ENCODE measurements at places on chromosomes 7 and 10. TPM values are rescaled to one million over a fixed set of nuclear protein-coding genes. Genes with fewer than 3 reads are reported as not detected.

GRCh38 chr7:95088536-95089215, 181.3 kb downstream of the PPP1R9A start:
- peaks cover 4% of the 10 kb centered on the region for H3K4me1 ChIP-seq
- H3K27me3 ChIP-seq, result no peaks in the 10 kb centered on the region
- no peak for DNase-seq
- no peaks in the 10 kb centered on the region for H3K36me3 ChIP-seq

DNA sequence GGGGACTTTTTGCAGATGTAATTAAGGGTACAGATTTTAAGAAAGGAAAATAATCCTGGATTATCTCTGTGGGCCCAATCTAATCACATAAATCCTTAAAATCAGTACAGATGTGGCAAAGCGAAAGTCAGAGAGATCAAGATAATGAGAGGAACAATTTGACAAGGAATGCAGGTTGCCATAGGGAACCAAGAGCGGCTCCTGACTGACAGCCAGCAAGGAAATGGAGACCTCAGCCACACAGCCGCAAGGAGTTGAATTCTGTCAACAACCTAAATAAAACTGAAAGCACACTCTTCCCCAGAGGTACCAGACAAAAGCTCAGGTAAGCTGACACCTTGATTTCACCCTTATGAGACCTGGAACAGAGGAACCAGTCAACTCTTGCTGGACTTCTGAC, 3.4 kb upstream of the PNPLA8 start:
- no peaks in the 10 kb centered on the region for H3K27me3 ChIP-seq
- DNase-seq, result no peak
- no peaks in the 10 kb centered on the region for H3K36me3 ChIP-seq
- H3K4me3 ChIP-seq, result no peak overlapping the region
- H3K4me1 ChIP-seq, result peaks cover 11% of the 10 kb centered on the region
- H3K27ac ChIP-seq, result no peak overlapping the region

DNA sequence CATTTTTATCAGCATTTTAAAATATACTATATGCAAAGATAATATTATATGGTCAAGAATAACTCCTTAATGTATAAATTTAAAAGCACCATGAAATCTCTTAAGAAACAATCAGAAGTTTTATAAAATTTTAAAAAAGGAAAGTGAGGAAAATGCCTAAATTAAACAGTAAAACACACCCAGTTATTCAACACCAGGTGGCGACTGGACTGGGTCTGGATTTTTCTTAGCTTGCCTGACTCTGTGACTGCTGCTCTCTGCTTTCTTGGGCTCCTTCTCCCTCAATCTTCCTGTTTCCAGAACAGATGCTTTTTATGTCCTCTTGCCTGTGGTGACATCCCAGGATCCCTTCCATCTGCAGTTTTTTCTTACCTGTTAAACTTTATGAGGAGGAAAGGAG, 200.3 kb downstream of the BICC1 start:
- H3K36me3 ChIP-seq, result no peaks in the 10 kb centered on the region
- no peak overlapping the region for H3K4me3 ChIP-seq
- no peaks in the 10 kb centered on the region for H3K27me3 ChIP-seq
- no peak for DNase-seq
- no peak overlapping the region for H3K27ac ChIP-seq

DNA sequence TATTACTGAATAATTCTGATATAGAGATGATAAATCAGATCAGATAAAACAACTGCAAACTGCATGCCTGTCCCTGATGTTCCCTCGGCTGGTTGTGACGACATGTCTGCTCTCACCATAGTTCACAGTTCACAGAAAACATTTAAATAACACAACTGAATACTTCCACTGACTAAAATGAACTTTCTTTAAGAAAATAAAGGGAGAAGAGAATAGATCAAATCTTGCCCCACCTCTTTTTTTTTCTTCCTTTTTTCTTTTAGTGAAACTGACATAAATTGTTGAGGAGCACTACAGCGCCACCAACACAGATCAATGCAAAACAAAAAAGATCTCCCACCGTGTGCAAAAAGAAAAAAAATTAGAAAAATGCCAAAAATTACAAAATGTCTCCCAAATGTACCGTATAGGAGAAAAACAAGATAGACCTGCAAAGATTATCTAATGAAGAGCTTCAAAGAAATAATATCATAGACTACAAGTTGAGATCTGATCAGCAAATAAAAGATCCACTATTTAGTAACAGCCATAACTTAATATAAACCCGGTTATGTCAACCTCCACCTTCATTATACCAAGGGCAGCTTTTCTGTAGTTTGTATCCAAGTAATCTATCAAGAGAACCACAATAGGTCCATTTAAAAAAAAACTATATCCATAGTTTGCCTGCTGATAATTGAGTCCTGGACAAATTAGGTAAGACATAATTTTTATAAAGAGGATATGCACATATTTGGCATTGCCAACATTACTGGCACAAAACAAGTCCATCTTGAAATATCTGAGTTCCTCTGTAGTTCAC, 30.7 kb upstream of the EPC1 start:
- H3K4me3 ChIP-seq, result peak overlapping the region; percentile 71
- H3K27me3 ChIP-seq, result no peaks in the 10 kb centered on the region
- peak overlapping the region; percentile 86 for H3K27ac ChIP-seq
- no peak for DNase-seq

DNA sequence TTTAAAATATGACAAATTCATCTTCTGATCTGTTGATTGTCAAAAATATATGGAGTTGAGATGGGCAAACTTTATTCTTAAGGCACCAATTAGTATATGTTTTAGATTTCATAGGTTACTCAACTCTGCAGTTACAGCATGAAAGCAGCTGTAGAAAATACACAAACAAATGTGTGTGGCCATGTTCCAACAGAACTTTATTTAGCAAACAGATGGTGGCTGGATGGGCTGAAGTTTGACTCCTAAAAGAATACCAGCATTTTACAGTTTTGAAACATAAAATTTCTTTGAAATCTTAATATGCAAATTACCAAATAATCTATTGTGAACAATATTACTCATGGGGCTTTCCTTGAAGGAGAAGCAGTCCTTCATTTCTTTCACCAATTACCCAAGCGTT, 1206.0 kb upstream of the LRRTM3 start:
- H3K27ac ChIP-seq, result no peak overlapping the region
- H3K4me3 ChIP-seq, result no peak overlapping the region
- H3K4me1 ChIP-seq, result no peaks in the 10 kb centered on the region
- H3K36me3 ChIP-seq, result no peaks in the 10 kb centered on the region

GRCh38 chr10:14612873-14613587, 161.7 kb downstream of the FAM107B start:
- peaks cover 18% of the 10 kb centered on the region for H3K4me1 ChIP-seq
- H3K27me3 ChIP-seq, result no peaks in the 10 kb centered on the region
- H3K4me3 ChIP-seq, result no peak overlapping the region
- no peaks in the 10 kb centered on the region for H3K36me3 ChIP-seq

- H3K4me1 ChIP-seq, result no peaks in the 10 kb centered on the region
- peak; percentile 29 for DNase-seq
- H3K36me3 ChIP-seq, result no peaks in the 10 kb centered on the region
- no peak overlapping the region for H3K4me3 ChIP-seq
Measured at GRCh38 chr10:109762555-109762954, 160.8 kb downstream of the XPNPEP1 start.

DNA sequence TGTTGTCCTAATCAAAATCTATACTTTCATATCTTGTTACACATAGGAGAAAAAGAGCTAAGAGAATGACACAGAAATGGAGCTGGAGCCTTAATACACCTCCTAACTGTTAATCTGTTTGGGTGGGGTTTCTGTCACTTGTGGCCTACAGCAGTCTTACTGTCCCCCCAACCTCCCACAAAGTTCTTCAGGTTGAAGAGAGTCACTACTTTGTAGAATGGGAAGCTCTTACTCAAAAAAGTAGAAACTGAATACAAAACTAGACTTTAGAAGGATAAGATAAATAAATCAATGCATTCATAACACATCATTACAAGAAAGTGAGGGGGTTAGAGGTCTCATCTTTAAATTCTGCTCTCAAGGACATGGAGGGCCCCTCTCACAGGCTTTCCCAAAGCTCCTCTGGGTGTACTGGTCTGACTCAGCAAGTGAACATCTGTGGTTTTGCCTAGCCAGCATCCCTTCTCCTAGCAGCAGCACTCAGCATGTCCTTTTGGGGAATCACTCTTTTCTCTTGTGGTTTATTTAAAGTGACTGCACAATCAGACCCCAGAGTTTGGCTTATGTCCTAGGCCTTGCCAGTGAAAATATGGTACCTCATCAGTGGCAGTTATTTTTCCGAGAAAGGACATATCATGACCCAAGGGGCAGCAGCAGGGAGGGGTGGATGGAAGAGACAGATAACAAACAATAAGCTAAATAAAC, 2.0 kb upstream of the BLVRA start:
- H3K27me3 ChIP-seq, result no peaks in the 10 kb centered on the region
- H3K4me1 ChIP-seq, result peaks cover 25% of the 10 kb centered on the region
- no peak overlapping the region for H3K4me3 ChIP-seq

DNA sequence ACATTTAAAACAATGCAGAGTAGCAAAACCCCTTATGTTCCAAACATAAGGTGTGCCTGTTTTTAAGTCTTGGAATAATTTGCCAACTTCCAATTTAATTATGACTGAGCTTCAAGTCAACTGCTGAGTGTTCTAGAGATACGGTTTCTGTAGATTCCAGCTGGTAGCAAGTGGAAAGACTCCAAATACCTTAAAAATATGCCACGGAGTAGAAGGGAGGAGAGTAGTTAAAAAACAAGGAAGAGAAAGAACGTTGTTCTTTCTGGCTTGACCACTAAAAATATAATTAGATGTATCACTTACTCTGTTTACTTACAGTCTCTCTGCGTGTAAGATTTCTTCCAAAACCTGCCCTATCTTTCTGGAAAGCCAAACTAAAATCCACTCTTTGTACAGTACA, 24.5 kb upstream of the ABLIM1 start:
- peak overlapping the region; percentile 34 for H3K4me3 ChIP-seq
- DNase-seq, result no peak

- no peak overlapping the region for H3K4me3 ChIP-seq
- H3K27ac ChIP-seq, result peak overlapping the region; percentile 30
- H3K36me3 ChIP-seq, result no peaks in the 10 kb centered on the region
- no peak for DNase-seq
- H3K27me3 ChIP-seq, result no peaks in the 10 kb centered on the region
- H3K4me1 ChIP-seq, result no peaks in the 10 kb centered on the region
Measured at GRCh38 chr10:5844345-5845055, 31.3 kb upstream of the GDI2 start.

- H3K4me3 ChIP-seq, result no peak overlapping the region
- peaks cover 6% of the 10 kb centered on the region for H3K36me3 ChIP-seq
- no peak for DNase-seq
- H3K27me3 ChIP-seq, result no peaks in the 10 kb centered on the region
- no peak overlapping the region for H3K27ac ChIP-seq
Measured at GRCh38 chr7:131021902-131022301, 287.9 kb upstream of the KLF14 start.

- H3K27ac ChIP-seq, result no peak overlapping the region
- no peaks in the 10 kb centered on the region for H3K4me1 ChIP-seq
- no peaks in the 10 kb centered on the region for H3K27me3 ChIP-seq
- no peaks in the 10 kb centered on the region for H3K36me3 ChIP-seq
- H3K4me3 ChIP-seq, result no peak overlapping the region
- no peak for DNase-seq
Measured at GRCh38 chr7:125491137-125491536, 561.5 kb upstream of the POT1 start.

GRCh38 chr10:31000071-31000782, 31.4 kb downstream of the ZNF438 start:
- no peaks in the 10 kb centered on the region for H3K36me3 ChIP-seq
- no peak overlapping the region for H3K27ac ChIP-seq
- no peaks in the 10 kb centered on the region for H3K27me3 ChIP-seq
- no peak for DNase-seq
- no peak overlapping the region for H3K4me3 ChIP-seq

GRCh38 chr7:44264221-44264931, 61.0 kb downstream of the CAMK2B start:
- H3K27ac ChIP-seq, result no peak overlapping the region
- no peak for DNase-seq
- H3K36me3 ChIP-seq, result no peaks in the 10 kb centered on the region
- no peak overlapping the region for H3K4me3 ChIP-seq
- no peaks in the 10 kb centered on the region for H3K27me3 ChIP-seq

DNA sequence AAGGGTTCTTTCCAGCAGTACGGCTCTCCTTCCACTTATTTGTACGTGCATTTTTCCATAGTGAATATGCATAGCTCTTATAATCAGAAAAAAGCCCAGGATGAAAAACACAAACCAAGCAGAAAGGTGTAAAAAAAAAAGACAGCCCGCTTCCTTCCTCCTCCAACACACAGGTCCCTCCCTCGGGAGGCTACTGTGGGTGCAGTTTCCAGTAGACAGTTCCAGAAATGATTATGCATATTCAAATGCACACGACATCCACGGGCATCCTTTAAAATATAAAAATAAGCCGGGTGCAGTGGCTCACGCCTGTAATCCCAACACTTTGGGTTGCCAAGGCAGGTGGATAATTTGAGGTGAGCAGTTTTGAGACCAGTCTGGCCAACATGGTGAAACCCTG, 59.9 kb downstream of the TNRC18 start:
- peak overlapping the region; percentile 66 for H3K27ac ChIP-seq
- peaks cover 92% of the 10 kb centered on the region for H3K4me1 ChIP-seq
- DNase-seq, result no peak
- H3K4me3 ChIP-seq, result no peak overlapping the region

GRCh38 chr7:74418538-74418937, 35.2 kb upstream of the GTF2IRD1 start:
- no peaks in the 10 kb centered on the region for H3K27me3 ChIP-seq
- peaks cover 8% of the 10 kb centered on the region for H3K4me1 ChIP-seq
- no peaks in the 10 kb centered on the region for H3K36me3 ChIP-seq
- no peak overlapping the region for H3K4me3 ChIP-seq
- DNase-seq, result no peak

DNA sequence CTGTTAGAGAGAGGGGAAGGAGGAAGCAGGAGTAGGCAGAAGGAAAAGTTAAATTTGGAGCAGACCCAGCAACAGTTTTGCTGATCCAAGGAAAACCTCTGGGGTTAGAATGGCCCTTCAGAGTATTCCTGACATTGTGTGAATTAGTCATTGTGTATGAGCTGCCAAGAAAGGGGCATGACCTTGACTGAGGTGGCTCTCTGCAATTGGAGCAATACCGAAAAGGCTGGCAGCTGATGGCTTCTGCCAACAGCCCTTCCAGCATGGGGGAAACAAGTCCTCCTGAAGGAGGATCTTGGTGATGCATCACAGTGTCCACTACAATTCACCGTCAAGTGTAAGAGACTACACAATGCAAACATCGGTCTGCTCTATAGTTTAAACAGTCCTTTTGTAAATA, 20.6 kb upstream of the WASL start:
- no peak for DNase-seq
- H3K27ac ChIP-seq, result no peak overlapping the region
- H3K4me3 ChIP-seq, result no peak overlapping the region
- H3K27me3 ChIP-seq, result no peaks in the 10 kb centered on the region
- H3K36me3 ChIP-seq, result no peaks in the 10 kb centered on the region

NAT16 gene
- not detected for total RNA-seq

LRGUK gene
- 0.17 TPM for total RNA-seq

PKD2L1 gene
- not detected for total RNA-seq

DENND2A gene
- total RNA-seq, result 67.3 TPM

NUTM2E gene
- not detected for total RNA-seq

LRRC61 gene
- total RNA-seq, result 16.5 TPM

All from esophagus muscularis mucosa (tissue), 4 donors.